ENCODE measurements at places on chromosomes 5 and 9. TPM values are rescaled to one million over a fixed set of nuclear protein-coding genes. Genes with fewer than 3 reads are reported as not detected.

DNA sequence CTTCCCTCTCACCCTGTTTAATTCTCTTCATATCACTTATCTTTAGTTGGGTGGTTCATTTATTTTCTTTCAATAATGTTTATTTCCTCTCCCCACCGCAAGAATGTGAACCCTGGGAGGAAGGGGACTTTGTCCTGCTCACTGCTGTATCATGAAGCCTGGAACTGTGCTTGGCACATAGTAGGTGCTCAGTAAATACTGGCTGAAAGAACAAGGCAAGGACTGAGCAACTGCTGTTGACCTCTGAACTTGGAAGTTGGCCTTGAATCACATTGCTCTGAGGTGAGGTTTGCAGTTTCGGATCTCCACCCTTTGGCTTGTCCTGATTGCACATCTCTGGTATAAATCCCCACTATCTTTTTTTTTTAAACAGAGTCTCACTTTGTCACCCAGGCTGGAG, 22.0 kb upstream of the PTGS1 start:
- no peak overlapping the region for H3K4me3 ChIP-seq
- H3K36me3 ChIP-seq, result no peaks in the 10 kb centered on the region
- DNase-seq, result no peak
- H3K4me1 ChIP-seq, result no peaks in the 10 kb centered on the region

GRCh38 chr5:64944868-64945267, 176.1 kb downstream of the CWC27 start:
- H3K27me3 ChIP-seq, result no peaks in the 10 kb centered on the region
- DNase-seq, result no peak
- peaks cover 18% of the 10 kb centered on the region for H3K4me1 ChIP-seq
- peaks cover 9% of the 10 kb centered on the region for H3K36me3 ChIP-seq
- H3K4me3 ChIP-seq, result no peak overlapping the region

GRCh38 chr9:3200331-3200774, 325.4 kb downstream of the RFX3 start:
- no peak for DNase-seq
- H3K4me3 ChIP-seq, result no peak overlapping the region
- no peaks in the 10 kb centered on the region for H3K4me1 ChIP-seq
- H3K27me3 ChIP-seq, result peaks cover 21% of the 10 kb centered on the region
- no peak overlapping the region for H3K27ac ChIP-seq

- H3K4me1 ChIP-seq, result no peaks in the 10 kb centered on the region
- H3K36me3 ChIP-seq, result peaks cover 20% of the 10 kb centered on the region
- no peak overlapping the region for H3K4me3 ChIP-seq
- H3K27me3 ChIP-seq, result no peaks in the 10 kb centered on the region
Measured at GRCh38 chr9:35237311-35237710, 75.5 kb downstream of the UNC13B start.

DNA sequence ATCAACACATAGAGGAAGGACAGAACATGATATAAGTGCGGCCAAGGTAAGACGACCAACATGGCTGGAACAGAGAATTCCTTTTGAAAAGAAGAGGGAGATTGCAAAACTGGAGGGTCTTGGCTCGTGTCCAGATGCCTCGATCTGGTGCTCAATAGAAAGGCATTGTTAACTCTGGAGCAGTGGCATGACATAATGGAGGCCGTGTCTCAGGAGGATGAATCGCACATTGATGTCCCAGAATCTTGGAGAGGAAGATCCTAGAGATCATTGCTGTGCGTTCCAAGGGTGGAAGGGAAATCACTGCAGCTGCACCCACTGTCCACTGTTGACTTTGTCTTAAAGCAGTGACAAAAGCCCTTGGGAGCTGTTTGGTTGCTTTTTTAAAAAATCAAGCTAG, 30.9 kb downstream of the GRAMD2B start:
- peaks cover 39% of the 10 kb centered on the region for H3K4me1 ChIP-seq
- H3K27me3 ChIP-seq, result no peaks in the 10 kb centered on the region
- H3K36me3 ChIP-seq, result peaks cover 26% of the 10 kb centered on the region

SURF6 gene
- total RNA-seq, result 40.5 TPM

PALM2AKAP2 gene
- 9.1 TPM for total RNA-seq

All from MCF 10A (cell line).